ENCODE measurements at places on chromosomes 4 and X. TPM values are rescaled to one million over a fixed set of nuclear protein-coding genes. Genes with fewer than 3 reads are reported as not detected.

GRCh38 chr4:45323453-45324058 is 597.2 kb upstream of the GNPDA2 start:
- no peaks in the 10 kb centered on the region for H3K27me3 ChIP-seq
- no peaks in the 10 kb centered on the region for H3K4me1 ChIP-seq
- H3K4me3 ChIP-seq = no peak overlapping the region
- no peaks in the 10 kb centered on the region for H3K36me3 ChIP-seq

GRCh38 chr4:184688447-184688846 is 38.9 kb downstream of the PRIMPOL start:
- H3K36me3 ChIP-seq = peaks cover 11% of the 10 kb centered on the region
- peaks cover 13% of the 10 kb centered on the region for H3K4me1 ChIP-seq
- H3K27ac ChIP-seq = no peak overlapping the region
- DNase-seq = no peak
- H3K27me3 ChIP-seq = no peaks in the 10 kb centered on the region

DNA sequence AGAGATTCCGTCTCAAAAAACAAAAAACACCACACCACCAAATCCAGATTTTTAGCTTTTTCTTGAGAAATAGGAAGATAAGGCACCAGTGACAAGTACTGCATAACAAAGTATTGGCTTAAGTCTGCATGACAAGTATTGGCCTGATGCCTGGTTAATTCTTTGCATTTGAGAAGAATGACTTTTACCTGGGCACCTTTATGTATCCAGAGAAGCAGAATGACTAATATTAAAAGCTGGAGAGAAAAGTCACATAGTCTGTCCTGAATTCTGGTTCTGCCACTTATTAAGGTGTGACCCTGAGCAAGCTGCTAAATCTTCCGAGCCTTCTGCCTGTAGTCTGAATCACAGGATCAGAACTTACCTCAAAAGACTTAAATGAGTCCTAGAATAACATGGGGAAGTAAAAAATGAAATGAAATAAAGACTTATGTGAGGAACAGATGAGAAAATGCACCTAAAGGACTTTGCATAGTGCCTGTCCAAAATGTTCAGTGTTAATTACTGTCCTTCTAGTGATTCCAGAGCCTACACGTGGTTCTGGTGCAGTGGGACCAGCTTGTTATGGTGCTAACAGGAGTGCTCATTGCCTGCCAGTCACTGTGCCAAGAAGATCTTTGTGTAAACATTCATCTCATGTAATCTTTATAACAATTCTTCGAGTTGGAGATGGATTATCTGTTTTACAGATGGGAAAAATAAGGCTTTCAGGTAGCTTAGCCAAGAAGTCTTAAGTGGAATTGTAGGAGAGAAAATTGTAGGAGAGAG is 31.6 kb downstream of the UGDH start:
- H3K36me3 ChIP-seq = peaks cover 3% of the 10 kb centered on the region
- H3K27me3 ChIP-seq = no peaks in the 10 kb centered on the region
- no peak overlapping the region for H3K4me3 ChIP-seq
- H3K4me1 ChIP-seq = no peaks in the 10 kb centered on the region
- DNase-seq = no peak
- H3K27ac ChIP-seq = no peak overlapping the region

Gene FAM149A
- polyA plus RNA-seq = not detected

Gene EXOC1L
- polyA plus RNA-seq = 1.1 TPM
